Breast epithelium (tissue), 4 donors: ENCODE measurements at places on chromosomes 2 and 18. TPM values are rescaled to one million over a fixed set of nuclear protein-coding genes. Genes with fewer than 3 reads are reported as not detected.

PCARE gene
- not detected for total RNA-seq

DNA sequence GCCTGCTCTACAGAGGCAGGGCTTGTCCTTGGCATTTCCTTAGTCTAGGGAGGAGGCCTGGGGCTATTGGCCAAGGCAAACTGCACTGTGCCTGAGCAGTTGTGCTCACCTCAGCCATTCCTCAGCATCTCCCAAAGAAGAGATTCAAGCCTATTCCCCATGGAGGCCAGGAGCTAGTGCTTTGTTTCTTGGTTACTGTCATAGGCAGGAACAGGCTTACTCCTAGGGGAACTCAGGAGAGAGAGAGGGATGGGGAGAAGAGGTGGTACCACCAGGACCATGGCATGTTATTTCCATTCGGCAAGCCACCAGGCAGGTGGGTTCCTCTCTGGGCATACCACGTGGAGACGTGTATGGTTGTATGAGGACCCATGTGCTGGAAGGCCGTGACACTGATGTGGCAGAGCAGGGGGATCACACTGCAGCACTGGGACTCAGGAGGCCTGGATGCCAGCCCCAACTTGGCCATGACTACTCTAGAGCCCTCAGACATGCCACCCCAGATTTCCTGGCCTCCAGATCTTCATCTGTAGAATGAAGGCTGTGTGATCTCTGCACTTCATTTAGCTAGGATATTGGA, 233.7 kb downstream of the LOXHD1 start:
- DNase-seq: no peak

DNA sequence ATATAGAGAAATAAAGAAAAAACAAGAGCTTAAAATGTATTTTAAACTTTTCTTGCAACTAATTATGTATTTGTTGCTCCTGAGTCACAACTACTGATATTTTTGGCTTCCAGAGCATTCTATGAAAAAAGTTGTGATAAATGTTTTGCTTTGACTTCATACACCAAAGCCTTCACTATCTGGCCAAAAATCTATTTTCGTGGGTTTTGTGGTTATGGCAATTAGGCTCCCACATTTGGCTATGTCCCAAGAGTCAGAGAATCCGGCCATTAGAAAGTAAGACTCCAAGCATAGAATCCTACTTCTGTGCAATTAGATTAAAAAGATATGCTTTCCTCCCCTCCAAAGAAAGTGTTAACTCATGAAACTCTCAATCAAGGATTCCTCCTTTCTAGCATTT, 1456.1 kb upstream of the ACVR2A start:
- DNase-seq: no peak

DNA sequence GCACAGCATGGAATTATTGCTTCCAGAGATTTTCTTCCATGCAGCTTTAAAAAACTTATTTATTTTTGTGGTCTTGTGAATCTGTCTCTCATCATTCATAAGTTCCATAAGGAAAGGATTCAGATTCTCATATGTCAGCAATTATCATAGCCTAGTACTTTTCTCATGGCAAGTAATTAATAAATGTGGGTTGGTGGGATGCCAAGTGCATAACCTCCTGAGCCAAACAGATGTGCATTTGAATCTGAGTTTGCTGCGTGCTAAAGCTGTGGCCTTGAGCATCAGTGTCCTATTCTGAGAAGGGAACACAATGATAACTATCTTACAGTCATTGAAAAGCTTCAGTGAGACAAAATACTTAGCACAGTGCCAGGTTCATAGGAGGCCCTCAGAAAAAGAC, 331.9 kb downstream of the PDE11A start:
- DNase-seq: no peak

CDH2 gene
- 1.8 TPM for total RNA-seq

DNA sequence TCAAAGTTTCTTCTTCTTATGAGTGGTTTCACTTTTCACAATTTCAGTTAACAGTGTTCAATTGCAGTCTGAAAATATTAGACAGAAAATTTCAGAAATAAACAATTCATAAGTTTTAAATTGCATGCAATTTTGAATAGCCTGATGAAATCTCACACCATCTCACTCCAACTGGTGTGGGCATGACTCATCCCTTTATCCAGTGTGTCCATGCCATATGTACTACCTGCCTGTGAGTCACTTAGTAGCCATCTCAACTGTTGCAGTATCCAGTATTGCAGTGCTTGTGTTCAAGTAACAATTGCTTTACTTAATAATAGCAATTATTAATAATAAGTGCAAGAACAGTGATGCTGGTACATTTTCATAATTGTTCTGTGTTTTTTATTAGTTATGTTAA, 1202.5 kb downstream of the DSC3 start:
- no peak for DNase-seq

ALLC gene
- 0.16 TPM for total RNA-seq

SGPP2 gene
- 0.32 TPM for total RNA-seq

IL36G gene
- not detected for total RNA-seq

- no peak for DNase-seq
These were observed 243.8 kb upstream of the CHST9 start for GRCh38 chr18:27428716-27429475.

HES6 gene
- 5.6 TPM for total RNA-seq

SKOR2 gene
- not detected for total RNA-seq

GRCh38 chr2:54274781-54275242, 18.8 kb upstream of the TSPYL6 start:
- no peak for DNase-seq

- DNase-seq: no peak
These were observed 1311.7 kb upstream of the CDH2 start for GRCh38 chr18:29488617-29489016.

GRCh38 chr2:48284621-48285212, 245.2 kb upstream of the STON1 start:
- no peak for DNase-seq

- DNase-seq: no peak
These were observed 33.4 kb downstream of the MFSD6 start for GRCh38 chr2:190441564-190441963.

DNA sequence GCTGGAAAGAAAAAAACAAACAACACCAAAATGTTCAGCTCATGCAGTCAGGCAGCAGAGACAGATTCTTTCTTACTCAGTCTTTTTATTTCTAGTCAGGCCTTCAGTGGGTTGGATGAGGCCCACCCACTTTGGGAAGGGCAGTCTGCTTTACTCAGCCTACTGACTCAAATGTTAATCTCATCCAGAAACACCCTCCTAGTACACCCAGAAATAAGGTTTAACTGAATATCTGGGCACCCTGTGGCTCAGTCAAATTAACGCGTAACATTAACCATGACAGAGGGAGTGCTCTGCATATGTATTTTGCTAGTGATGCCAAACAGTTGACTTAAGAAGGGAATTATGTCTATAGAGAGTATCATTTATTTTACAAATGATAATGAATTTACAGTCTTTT, 401.6 kb downstream of the PARD3B start:
- no peak for DNase-seq

GRCh38 chr2:216260629-216261028, 111.7 kb downstream of the MARCHF4 start:
- no peak for DNase-seq

- peak; percentile 72 for DNase-seq
These were observed at the start of gene ZNF521 for GRCh38 chr18:25351777-25352628. Gene ZNF521 (minus strand): TSS chr18:25352166. CDS start chr18:25350946, 1,220 bp downstream.

- no peak for DNase-seq
These were observed 44.3 kb downstream of the L3MBTL4 start for GRCh38 chr18:6370410-6370809.
